ENCODE measurements at places on chromosomes 1 and 21.

- DNase-seq = no peak
Observed at GRCh38 chr1:220271706-220272046, 577 bp downstream of the RAB3GAP2 start.

- DNase-seq = no peak
Observed at GRCh38 chr1:45478121-45478814, 12.7 kb downstream of the TESK2 start.

DNA sequence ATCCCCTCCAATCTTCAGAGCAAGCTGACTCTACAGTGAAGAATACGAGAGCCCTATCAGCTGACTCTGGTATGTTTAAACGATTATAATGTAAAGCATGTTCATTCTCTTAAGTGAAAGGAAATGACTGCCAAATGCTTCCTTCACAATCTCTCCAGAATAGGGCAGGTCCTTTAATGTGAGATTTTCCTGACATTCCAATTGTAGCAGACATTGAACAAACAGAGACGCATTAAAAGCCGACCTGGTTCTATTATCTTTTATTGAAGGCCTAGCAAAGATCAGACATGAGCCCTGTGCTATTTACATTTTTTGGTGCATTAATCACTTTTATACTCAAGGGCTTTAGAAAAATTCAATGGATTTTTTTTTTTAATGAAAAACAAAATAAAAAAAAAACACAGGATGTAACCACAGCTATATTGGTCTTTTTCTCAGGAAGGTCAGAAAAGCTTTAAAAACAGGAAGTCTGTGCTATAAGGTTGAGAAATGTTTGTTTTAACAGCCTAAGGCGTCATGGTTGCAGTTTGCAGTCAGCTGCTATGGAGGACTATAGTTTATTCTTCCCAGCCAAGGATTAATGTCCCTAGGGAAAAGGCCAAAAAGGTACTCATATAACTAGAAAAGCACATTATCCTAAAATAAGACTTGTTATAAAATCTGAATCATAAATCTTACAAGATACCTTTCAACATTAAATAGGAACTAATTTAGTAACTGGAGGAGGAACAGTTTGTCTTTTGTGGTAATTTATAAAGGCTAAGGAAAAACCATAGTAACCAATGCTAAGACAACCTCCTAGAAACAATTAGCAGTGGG is 104.8 kb downstream of the RERE start:
- DNase-seq = peak; percentile 95

GRCh38 chr1:27145934-27146354 is 9.0 kb downstream of the SLC9A1 start:
- no peak for DNase-seq

DNA sequence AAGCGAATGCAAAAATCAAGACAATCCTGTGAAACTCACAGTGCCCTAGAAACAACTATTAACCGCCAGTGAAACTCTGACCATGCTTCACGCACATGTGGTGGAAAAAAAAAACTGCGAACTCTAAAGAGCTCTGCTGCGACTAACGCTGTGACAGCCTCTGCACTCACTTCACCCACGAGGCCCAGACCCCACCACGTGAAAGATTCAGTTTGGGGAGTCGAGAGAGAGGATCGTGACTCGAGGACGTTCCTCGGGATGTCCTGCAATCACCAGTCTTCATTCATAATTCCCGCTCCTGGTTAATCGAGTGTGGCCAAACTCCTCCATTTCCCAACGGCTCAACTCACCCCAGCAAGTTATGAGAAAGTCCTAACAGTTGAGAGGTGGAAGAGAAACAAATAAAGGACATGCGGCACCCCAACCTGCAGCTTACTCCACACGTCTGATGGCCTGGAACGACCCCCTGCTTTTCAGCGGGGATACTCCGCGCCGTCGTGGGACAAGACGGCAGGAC is 1.1 kb downstream of the SERBP1 start:
- no peak for DNase-seq

GRCh38 chr1:44523593-44524591 is 118.8 kb downstream of the RNF220 start:
- no peak for DNase-seq

GRCh38 chr21:32868631-32869454 is 97.3 kb upstream of the PAXBP1 start:
- no peak for DNase-seq

GRCh38 chr1:53512807-53513755 is 53.9 kb downstream of the DMRTB1 start:
- no peak for DNase-seq

GRCh38 chr1:5611431-5611830 is 380.8 kb downstream of the NPHP4 start:
- DNase-seq = no peak

DNA sequence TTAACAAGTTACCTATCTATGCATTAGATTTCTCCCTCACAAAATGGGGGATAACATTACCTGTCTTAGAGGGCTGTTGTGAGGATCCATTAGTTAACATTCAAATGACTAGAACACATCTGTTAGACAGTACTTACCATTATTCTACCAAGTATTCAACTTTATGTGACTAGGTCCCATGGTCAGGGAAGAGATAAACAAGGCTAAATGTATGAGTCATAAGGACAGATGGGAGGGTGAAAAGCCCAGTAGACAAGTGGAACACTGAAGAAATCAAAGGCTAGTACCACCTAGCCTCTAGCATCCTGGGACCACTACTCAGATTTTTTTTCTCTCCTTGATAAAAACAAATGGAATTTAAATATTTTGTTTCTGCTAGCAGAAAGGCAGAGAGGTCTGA is 9.0 kb upstream of the VHLL start:
- no peak for DNase-seq

DNA sequence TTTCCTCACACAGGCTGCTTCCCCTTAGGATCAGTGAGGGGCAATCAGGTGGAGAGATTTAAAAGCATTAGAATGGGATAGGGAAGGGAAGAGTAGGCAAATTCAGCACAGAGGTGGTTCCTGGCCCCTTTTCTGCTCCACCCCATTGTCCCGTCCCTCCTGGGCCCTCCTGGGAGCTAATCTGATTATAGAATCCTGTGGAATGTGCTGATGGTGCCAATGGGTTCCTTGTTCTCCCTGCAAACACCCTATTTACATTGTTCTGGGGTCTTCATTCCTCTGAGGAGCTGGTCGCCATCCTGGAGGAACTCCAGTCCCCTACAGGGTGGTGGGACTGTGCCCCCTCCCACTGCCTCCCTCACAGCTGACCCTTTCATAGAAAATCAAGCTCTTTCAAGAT is 34.4 kb upstream of the LRP8 start:
- DNase-seq = no peak

GRCh38 chr1:37239225-37239740 is 205.0 kb upstream of the GRIK3 start:
- no peak for DNase-seq

- no peak for DNase-seq
Observed at GRCh38 chr1:51574796-51575195, 42.1 kb upstream of the OSBPL9 start.

Measured in NCI-H1930 (cell line).